ENCODE measurements at places on chromosomes 3 and 15. TPM values are rescaled to one million over a fixed set of nuclear protein-coding genes. Genes with fewer than 3 reads are reported as not detected.

Gene RTP3
- not detected for total RNA-seq

- H3K4me1 ChIP-seq: peaks cover 15% of the 10 kb centered on the region
- H3K4me3 ChIP-seq: no peak overlapping the region
- no peaks in the 10 kb centered on the region for H3K36me3 ChIP-seq
- H3K27ac ChIP-seq: no peak overlapping the region
- H3K27me3 ChIP-seq: no peaks in the 10 kb centered on the region
These were observed 51.4 kb upstream of the IGF1R start for GRCh38 chr15:98596885-98597392.

DNA sequence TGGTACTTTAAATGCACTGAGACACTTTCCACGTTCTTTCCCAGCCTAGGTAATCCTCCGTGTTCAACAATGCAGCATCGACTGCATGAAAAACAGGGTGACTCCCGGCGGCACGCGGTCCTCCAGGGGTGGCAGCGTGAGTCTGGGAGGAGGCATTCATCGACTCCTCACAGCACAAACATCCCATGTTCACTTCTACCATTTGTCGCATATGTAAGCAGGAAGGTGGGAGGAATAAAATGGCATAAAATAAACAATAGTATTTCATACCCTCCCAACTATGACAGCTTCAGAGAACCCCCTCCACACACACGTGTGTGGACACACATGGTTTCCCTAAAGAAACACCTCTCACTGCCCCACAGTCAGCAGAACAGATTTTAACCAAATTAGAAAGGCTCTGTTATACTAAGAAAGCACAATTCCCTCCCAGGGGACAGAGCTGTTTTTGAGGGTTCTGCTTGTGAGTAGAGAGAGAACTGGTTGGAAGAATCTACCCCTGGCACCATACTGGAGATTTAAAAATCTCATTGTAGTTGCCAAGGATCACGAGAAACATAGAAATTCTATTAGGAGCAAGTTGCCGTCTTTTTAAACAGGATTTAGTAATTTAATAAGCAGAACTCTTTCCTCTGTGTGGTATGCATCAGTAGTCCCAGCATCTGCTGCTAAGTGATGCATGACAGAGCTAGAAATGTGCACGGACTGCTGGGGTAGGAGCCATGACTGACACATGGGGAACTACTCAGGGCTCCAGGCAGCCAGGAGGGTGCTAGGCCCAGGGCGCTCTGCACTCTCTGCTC lies 6.0 kb downstream of the FAM43A start:
- H3K36me3 ChIP-seq: no peaks in the 10 kb centered on the region
- H3K4me3 ChIP-seq: no peak overlapping the region
- peaks cover 12% of the 10 kb centered on the region for H3K27me3 ChIP-seq
- DNase-seq: no peak
- peaks cover 5% of the 10 kb centered on the region for H3K4me1 ChIP-seq

GRCh38 chr3:59388555-59389270 lies 338.9 kb upstream of the CFAP20DC start:
- no peak for DNase-seq
- no peak overlapping the region for H3K27ac ChIP-seq
- no peak overlapping the region for H3K4me3 ChIP-seq

GRCh38 chr3:13607821-13608597 lies 59.1 kb downstream of the FBLN2 start:
- H3K36me3 ChIP-seq: no peaks in the 10 kb centered on the region
- H3K4me1 ChIP-seq: no peaks in the 10 kb centered on the region
- H3K4me3 ChIP-seq: no peak overlapping the region
- no peak overlapping the region for H3K27ac ChIP-seq
- no peaks in the 10 kb centered on the region for H3K27me3 ChIP-seq

GRCh38 chr3:67529337-67529736 lies 125.1 kb downstream of the SUCLG2 start:
- no peak for DNase-seq
- H3K36me3 ChIP-seq: no peaks in the 10 kb centered on the region
- no peaks in the 10 kb centered on the region for H3K4me1 ChIP-seq
- H3K4me3 ChIP-seq: no peak overlapping the region

- H3K36me3 ChIP-seq: no peaks in the 10 kb centered on the region
- no peak overlapping the region for H3K27ac ChIP-seq
These were observed 2.8 kb upstream of the MCTP2 start for GRCh38 chr15:94228611-94229010.

DNA sequence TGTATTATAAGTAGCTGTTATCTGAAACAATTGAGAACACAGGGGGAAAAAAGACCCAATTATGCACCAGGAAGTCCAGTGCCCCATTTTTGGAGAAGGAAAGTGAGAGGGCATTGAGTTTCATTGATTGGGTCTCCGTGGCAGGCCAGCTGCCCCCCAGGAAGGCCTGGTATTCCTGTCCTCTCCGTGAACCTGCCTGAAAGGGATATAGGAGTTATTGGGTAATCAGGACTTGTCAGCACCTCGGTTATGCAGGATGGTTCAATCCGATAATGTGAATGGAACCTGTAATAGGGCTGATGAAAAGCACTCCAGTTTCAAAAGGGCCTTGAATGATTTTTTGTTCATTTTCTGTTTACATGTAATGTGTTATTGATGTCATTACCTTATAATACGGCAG lies 122.0 kb upstream of the RARB start:
- DNase-seq: no peak
- no peak overlapping the region for H3K4me3 ChIP-seq
- no peak overlapping the region for H3K27ac ChIP-seq

DNA sequence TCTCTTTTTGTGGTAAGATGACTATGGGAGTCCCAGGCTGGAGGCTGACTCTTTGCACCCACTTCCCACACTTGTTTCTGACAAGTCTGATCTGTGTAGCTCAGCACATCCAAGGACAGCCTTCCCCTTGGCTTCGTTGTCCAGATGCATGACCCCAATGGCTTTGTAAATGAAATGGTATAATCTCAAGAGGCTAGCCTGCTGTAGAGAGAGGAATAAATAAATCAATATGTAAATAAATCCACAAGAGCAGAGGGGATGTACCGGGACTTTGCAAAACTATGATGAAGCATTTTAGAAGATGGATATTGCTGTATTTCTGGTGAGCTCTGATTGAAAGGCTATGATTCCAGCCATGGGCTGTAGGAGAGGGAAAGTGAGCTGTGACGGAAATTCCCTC lies 79.9 kb upstream of the NEO1 start:
- no peak overlapping the region for H3K4me3 ChIP-seq
- no peaks in the 10 kb centered on the region for H3K4me1 ChIP-seq
- no peak overlapping the region for H3K27ac ChIP-seq

DNA sequence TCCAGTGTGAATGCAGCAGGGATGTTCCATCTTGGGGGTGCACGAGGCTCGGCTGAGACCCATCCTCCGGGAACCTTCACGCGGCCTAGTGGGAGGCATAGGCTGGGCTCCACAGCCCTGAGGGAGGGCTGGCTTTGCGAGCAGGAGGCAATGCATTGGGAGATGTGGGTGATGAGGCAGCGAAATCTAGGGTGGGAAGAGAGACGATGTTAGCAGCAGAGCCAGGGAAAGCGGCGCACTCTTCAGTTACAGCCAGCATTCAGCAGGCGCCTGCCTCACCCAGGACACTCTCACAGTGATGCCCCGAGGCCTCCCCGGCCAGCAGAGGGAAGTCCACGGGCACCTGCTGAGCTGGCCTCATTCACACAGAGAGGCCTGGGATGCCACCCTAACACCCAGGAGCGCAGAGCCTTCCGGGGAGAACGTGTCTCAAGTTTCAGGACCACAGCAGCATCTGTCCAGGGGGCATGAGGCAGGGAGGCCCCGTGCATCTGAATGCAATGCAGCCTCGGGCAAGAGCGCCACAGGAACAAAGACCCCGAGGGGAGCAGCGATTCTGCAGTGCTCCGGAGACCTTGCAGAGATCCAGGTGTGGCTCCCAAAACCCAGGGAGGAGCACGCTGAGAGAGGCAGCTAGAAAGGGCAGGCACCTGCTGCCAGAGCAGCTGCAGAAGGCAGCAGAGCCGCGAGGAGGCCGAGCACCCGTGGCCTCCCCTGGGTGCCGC lies 102.4 kb downstream of the NUP210 start:
- H3K27me3 ChIP-seq: no peaks in the 10 kb centered on the region
- no peaks in the 10 kb centered on the region for H3K36me3 ChIP-seq
- H3K4me1 ChIP-seq: no peaks in the 10 kb centered on the region
- H3K27ac ChIP-seq: no peak overlapping the region

Gene GPR62
- total RNA-seq: 0.21 TPM

GRCh38 chr15:26095710-26096330 lies 232.7 kb upstream of the ATP10A start:
- no peaks in the 10 kb centered on the region for H3K36me3 ChIP-seq
- no peaks in the 10 kb centered on the region for H3K4me1 ChIP-seq
- peak; percentile 69 for DNase-seq
- H3K27ac ChIP-seq: no peak overlapping the region
- peaks cover 3% of the 10 kb centered on the region for H3K27me3 ChIP-seq

Gene RAF1
- total RNA-seq: 115 TPM

Gene LSMEM2
- 0.37 TPM for total RNA-seq

GRCh38 chr15:25737218-25737643 lies 125.9 kb downstream of the ATP10A start:
- H3K4me1 ChIP-seq: peaks cover 21% of the 10 kb centered on the region
- H3K36me3 ChIP-seq: no peaks in the 10 kb centered on the region
- no peak overlapping the region for H3K27ac ChIP-seq
- H3K4me3 ChIP-seq: no peak overlapping the region

GRCh38 chr3:195548501-195548900 lies 5.4 kb upstream of the PPP1R2 start:
- no peaks in the 10 kb centered on the region for H3K4me1 ChIP-seq
- no peak overlapping the region for H3K4me3 ChIP-seq
- DNase-seq: no peak

- no peak for DNase-seq
- H3K27ac ChIP-seq: no peak overlapping the region
- H3K36me3 ChIP-seq: no peaks in the 10 kb centered on the region
These were observed 133.6 kb downstream of the TPRG1 start for GRCh38 chr3:189305412-189305811.

GRCh38 chr3:161559177-161559998 lies 62.8 kb downstream of the OTOL1 start:
- peaks cover 5% of the 10 kb centered on the region for H3K4me1 ChIP-seq
- H3K27me3 ChIP-seq: no peaks in the 10 kb centered on the region
- H3K27ac ChIP-seq: no peak overlapping the region
- peak; percentile 70 for DNase-seq
- H3K36me3 ChIP-seq: no peaks in the 10 kb centered on the region

- H3K27ac ChIP-seq: no peak overlapping the region
- DNase-seq: no peak
- H3K4me1 ChIP-seq: no peaks in the 10 kb centered on the region
- H3K36me3 ChIP-seq: no peaks in the 10 kb centered on the region
- no peak overlapping the region for H3K4me3 ChIP-seq
These were observed 74.4 kb downstream of the P2RY1 start for GRCh38 chr3:152909180-152909883.

DNA sequence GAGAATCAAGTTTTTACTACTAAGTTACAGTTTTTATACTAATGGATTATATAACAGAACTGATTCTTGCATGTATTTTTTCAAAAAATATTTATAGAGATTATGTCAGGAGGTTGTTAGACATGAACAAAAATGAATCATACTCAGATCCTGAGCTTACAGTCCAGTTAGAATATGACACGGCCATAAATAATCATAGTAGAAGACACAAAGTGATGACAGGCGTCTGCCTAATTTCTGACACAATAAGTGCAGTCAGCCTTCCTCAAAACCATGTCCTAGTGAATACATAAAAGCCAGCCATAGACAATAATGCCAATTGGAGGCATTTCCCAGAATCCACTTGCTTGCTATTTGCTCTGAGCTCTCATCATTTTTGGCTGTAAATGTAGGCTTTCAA lies 81.7 kb upstream of the POU1F1 start:
- no peaks in the 10 kb centered on the region for H3K36me3 ChIP-seq
- H3K4me3 ChIP-seq: no peak overlapping the region
- no peak for DNase-seq
- no peaks in the 10 kb centered on the region for H3K27me3 ChIP-seq
- H3K4me1 ChIP-seq: peaks cover 3% of the 10 kb centered on the region
- no peak overlapping the region for H3K27ac ChIP-seq

Gene CNTN4
- total RNA-seq: 5.1 TPM

DNA sequence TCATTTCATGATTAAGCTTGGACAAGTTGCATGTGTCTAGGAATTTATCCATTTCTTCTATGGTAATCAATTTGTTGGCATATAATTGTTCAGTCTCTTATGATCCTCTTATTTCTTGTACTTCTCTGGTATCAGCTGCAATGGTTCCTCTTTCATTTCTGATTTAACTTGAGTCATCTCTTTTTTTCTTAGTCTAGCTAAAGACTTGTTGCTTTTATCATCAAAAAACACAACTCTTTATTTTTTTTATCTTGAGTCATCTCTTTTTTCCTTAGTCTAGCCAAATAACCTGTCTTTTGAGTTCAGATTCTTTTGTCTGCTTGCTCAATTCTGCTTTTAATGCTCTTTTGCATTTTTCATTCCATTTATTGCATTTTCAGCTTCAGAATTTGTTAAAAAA lies 37.3 kb downstream of the UBE3A start:
- H3K27me3 ChIP-seq: no peaks in the 10 kb centered on the region
- no peak overlapping the region for H3K4me3 ChIP-seq
- peaks cover 8% of the 10 kb centered on the region for H3K36me3 ChIP-seq

DNA sequence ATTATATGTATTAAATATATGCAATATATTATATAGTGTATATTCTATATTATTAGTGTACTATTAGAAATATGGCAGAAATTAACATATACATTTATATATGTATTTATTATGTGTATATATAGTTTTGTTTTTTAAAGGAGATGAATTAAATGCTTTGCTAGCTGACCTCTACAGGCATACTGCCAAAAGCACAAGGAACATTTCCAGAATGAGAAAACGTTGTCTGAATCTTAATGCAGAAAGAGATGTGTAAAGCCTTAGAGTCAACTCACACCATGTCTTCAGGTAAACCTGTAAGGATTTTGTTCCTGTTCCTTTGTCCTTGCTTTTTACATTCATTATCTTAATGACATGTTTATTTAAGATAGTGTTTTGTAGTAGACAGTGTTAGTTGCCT lies 111.9 kb downstream of the ST8SIA2 start:
- H3K27ac ChIP-seq: no peak overlapping the region
- DNase-seq: no peak
- H3K4me1 ChIP-seq: peaks cover 31% of the 10 kb centered on the region

Gene SSUH2
- 0.37 TPM for total RNA-seq

DNA sequence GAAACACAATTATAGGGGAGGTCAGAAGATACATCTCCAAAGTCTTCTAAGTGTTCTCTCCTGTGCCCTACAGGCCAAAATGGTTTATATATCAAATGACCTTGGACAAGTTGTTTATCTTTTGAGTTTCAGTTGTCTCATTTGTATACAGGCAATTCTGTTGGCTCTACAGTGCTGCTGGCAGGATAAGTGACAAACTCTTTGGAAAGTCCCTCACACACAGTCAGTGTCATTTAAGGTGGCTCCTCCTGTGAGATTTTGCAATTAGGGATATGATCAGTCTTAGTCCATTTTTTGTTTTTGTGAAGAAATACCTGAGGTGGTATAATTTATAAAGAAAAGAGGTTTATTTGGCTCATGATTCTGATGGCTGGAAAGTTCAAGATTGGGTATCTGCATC lies 1035.8 kb upstream of the CFAP20DC start:
- H3K4me3 ChIP-seq: no peak overlapping the region
- H3K4me1 ChIP-seq: no peaks in the 10 kb centered on the region

GRCh38 chr3:34864011-34864410 lies 775.3 kb upstream of the ARPP21 start:
- H3K4me1 ChIP-seq: peaks cover 11% of the 10 kb centered on the region
- H3K4me3 ChIP-seq: no peak overlapping the region
- no peak for DNase-seq
- no peak overlapping the region for H3K27ac ChIP-seq
